Right renal pelvis (tissue), 4 donors: ENCODE measurements at places on chromosomes 5 and 9. TPM values are rescaled to one million over a fixed set of nuclear protein-coding genes. Genes with fewer than 3 reads are reported as not detected.

DNA sequence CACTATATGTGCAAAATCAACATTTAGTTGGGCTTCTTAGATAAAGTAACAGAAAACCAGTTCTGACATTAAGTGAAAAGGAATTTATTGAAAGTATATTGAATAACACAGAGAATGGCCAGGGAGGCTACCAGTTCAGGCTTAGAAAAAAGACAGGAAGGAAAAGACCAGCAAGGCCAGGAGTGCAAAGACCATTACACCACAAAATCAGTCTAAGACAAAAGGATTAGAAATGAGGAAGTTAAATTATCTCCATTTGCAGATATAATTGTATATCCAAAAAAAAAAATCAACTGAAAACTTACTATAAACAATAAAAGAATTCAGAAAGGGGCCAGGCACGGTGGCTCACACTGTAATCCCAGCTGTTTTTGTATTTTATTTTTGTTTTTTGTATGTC lies 4.8 kb upstream of the TEX10 start:
- DNase-seq = no peak

GALNT12 gene
- polyA plus RNA-seq = 9.5 TPM

DNA sequence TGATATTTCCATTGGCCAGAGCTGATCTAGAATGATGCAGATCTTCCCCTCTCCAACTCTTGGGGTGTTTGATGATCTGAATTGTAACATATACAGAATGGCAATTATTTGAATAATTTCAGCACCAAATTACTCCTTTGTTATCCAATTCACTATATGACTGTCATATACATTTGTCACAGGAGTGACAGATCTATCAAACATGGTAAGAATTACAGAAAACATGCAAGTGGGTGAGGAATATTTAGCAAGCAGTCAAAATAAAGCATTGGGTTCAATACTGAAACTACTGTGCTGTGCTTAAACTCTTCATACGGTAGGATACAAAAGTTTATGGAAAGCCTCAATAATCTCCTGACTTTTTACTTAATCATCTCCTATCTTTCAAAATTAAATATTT lies 8.8 kb downstream of the MPDZ start:
- DNase-seq = no peak

FAM169A gene
- 20.0 TPM for polyA plus RNA-seq

DNA sequence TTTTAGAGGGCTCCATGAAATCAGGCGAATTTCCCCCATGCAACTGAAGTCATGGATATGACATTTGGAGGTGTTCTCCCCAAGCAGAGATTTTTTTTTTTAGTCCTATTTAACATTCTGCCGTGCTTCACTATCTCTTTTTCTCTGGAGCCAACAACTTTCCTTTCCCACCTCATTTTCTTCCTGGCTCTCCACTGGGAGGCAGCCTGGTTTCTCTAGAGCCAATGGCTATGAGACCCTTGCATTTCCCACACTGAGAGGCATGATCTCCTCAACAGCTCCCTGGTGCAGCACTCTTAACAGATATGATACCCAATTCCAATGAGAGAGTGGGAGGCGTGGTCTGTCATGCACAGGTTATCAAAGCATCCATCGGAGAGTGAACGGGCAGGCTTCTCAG lies 310.8 kb downstream of the DRD1 start:
- no peak for DNase-seq

PCDHGA7 gene
- polyA plus RNA-seq = 2.2 TPM

GRCh38 chr5:140424135-140424534 lies 22.5 kb downstream of the ANKHD1 start:
- no peak for DNase-seq

DNA sequence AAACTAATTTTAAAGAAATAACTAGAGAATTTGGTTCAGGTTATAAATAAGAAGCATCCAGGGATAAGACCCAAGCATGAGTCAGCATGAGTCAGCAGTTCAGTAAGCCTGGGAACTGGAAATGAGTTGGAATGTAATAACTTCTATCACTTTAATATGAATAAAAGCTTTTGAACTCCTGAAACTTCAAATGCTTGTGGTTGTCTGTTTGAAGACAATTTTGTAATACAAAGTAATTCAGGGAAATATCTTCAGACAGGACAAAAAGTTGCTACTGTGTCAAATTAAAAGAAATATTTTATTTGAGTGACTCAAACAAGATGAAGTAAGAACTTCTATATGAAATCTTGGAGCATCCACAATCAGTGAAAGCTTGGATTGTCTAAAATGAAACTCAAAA lies 331.2 kb upstream of the DAB2 start:
- DNase-seq = no peak

LOX gene
- polyA plus RNA-seq = 71.8 TPM

- DNase-seq = no peak
Observed at GRCh38 chr9:127422133-127422782, 1.9 kb upstream of the ZNF79 start.

- no peak for DNase-seq
Observed at GRCh38 chr9:137280474-137281344, 3.2 kb downstream of the TOR4A start.

ANKRD31 gene
- 0.53 TPM for polyA plus RNA-seq

GRCh38 chr9:95077053-95077765 lies 240.3 kb downstream of the FANCC start:
- no peak for DNase-seq

DNA sequence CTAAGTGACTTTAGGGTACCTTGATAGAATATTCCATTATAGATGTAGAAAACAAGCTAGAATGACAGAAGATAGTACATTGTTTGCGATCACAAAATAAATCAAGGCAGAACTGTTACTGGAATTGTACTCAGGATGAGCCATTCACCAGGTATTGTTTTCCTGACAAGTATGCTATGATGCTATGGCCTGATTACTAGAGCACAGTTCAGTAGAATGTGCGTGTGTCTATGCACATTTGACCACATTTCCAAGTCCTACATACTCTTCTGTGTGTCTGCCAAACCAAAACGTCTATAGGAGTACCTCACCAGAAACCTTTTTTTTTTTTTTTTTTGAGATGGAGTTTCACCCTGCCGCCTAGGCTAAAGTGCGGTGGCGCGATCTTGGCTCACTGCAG lies 43.3 kb upstream of the CDC42SE2 start:
- DNase-seq = no peak

KIAA0825 gene
- 5.1 TPM for polyA plus RNA-seq

DNA sequence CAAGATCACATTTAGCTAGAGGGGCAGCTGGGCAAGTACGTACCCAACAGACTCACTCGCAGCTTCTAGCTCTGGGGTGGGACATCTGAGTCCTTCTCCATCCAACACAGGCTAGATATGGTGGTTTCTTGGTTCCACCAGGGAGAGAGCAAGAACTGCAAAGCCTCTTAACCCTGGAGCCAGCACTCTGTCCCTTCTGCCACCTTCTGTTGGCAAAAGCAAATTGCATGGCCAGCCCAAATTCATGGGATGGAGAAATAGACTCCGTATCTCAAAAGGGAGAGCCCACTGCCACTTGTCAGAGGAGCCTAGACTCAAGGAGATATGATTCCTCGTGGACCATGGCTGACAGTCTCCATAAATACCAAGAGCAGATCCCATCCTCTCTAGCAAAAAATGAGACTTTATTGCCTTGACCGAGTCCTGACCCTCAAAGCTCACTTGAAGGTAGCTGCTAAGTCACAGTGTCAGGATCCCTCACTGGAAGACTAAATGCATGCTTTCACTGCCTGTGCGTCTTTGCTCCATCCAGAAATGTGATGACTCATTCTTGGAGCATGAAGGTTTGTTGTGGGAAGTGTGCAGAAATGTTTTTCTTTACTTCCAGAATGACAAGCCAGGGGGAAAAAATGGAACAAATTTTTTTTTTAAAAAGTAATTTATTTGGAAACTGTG lies 28.8 kb upstream of the ROR2 start:
- DNase-seq = no peak

DNA sequence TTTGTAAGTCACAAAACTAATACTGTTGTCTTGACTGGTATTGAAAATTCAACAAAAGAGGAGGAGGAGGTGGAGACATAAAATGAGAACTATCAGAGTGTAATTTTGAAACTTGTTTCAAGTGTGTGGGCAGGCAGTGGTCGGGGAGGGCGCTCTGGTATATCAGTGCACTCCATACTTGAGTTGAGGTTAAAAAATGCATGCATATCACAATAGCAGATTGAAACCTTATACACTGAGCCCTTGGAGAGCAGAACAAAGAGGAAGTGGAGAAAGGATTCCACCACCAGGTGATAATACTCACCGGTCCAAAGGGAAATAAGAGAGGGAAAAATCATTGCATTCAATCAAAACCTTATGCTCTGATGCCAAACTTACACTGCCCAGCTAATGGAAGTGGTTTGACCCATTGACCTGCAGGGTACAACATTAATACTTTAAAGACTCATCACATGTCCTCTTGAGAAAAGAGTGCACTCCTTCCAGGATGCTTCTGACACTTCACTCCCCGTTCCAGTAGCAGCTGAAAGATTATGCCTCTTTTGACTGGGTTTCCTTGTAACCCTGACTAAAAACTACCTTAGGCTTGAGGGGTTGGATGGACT lies 79.5 kb upstream of the FAM169A start:
- DNase-seq = no peak

DNA sequence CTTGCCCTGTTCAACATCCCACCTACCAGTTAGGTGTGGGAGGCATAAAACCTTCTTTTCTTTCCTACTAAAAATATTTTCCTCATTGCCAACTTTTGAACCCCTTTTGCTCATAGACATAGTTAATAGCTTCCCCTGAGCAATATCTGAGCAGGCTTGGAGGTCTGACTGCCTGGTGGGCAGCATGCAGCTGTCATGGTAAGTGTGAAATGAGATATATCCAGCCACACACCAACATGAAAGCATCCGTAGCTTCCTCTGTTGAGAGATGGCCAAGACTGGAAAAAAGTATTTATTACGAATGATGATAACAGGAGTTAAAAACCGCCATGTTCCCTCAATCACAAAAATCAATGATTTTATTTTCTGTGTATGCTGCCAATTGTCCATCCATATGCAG lies 190.1 kb downstream of the TMEM38B start:
- DNase-seq = no peak

PCDHA12 gene
- polyA plus RNA-seq = 0.10 TPM

DNA sequence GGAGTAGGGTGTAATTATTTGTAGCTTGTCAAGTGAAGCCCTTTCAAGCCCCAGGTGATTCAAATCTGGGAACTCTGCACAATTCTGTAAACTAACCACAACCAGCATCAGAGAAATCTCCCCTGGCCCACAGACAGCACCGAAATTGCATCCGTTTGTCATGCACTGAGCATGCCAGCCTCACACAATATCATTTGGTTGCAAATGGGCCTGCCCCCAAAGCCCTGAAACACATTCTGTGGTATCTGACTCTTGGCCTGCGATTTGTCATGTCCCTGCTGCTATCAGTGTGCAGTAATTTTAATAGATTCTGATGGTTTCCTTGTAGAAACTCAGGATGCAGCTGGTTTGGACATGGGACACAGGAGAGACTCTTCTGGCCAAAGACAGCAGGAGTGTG lies 35.3 kb downstream of the SNX24 start:
- DNase-seq = no peak

OBP2B gene
- polyA plus RNA-seq = not detected

- no peak for DNase-seq
Observed at GRCh38 chr5:154087260-154087659, 48.5 kb downstream of the MFAP3 start.

DNA sequence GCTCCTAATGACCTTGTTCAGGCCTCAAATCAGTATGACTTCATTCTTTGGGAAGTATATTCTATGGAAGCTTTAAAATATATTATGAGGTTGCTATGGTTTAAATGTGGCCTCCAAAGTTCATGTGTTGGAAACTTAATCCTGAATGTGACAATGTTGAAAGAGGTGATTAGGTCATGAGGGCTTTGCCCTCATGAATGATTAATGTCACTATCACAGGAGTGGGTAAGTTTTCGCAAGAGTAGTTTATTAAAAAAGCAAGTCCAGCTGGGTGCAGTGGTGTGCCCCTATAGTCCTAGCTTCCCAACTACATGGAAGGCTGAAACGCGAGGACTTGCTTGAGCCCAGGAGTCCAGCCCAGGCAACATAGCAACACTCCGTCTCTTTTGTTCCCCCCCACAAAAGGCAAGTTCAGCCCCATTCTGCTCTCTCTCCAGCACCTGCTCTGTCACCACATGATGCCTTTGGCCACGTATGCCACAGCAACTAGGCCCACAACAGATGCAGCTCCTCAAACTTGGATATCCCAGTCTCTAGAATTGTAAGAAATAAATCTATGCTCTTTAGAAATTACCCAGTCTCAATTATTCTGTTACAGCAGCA lies 105.3 kb downstream of the SIL1 start:
- DNase-seq = no peak

PLEKHG4B gene
- polyA plus RNA-seq = 11.3 TPM

ZNF483 gene
- polyA plus RNA-seq = 2.5 TPM

DNA sequence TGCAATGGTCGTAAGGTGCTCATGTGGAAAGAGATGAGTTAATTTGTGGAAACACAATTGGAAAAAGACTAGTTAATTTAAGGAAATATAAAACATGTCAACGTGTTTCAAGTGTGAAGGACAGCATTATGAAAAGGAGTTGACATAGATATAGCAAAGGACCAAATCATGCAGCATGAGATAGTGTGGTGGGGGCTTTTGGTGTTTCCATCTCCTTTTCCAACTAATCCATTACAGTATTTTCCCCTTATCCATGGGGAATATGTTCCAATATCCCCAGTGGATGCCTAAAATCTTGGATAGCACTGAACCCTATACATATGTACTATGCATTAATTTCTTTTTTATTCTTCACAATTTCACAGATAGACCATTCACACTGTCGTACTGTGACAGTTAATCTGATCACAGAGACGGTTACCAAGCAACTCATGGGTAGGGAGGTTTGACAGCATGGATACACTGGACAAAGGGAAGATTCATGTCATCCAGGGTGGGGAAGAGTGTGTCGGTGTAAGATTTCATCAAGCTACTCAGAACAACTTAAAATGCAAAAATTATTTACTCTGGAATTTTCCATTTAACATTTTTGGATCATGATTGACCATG lies 238.6 kb downstream of the CDH12 start:
- no peak for DNase-seq

TTC16 gene
- polyA plus RNA-seq = 0.17 TPM

DNA sequence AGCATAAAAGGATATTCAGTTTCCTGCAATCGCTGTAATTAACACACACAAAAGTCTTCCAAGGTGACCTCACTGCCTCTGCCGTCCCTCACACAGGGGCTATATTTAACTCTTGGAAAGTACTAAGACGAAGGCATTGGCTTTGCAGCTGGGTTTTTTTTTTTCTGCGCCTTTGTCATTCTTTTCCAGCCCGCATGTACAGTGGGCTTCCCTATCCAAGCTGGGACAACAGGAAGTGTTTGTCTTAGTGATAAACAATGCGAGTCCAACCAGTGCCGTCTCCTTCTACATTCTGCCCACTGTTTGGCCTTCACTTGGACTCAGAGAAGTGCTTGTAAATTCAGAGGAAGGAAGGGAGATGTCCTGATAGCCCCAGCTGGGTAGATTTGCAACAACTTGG lies 17.6 kb downstream of the AFAP1L1 start:
- no peak for DNase-seq

ZFP2 gene
- 7.6 TPM for polyA plus RNA-seq

CCIN gene
- polyA plus RNA-seq = 0.29 TPM

GRCh38 chr9:116202219-116202912 lies 48.8 kb downstream of the PAPPA start:
- DNase-seq = no peak

FAM221B gene
- 0.16 TPM for polyA plus RNA-seq
